ENCODE measurements at places on chromosomes 13 and 19.
A peak's percentile ranks its signal among the peaks of the same experiment; 100 is the strongest.

- no peak for DNase-seq
These were observed 314.3 kb upstream of the ARGLU1 start for GRCh38 chr13:106882246-106882645.

- no peak for DNase-seq
These were observed 825.2 kb downstream of the SLITRK1 start for GRCh38 chr13:83057119-83057518.

- DNase-seq, result no peak
These were observed 76.6 kb downstream of the STOML3 start for GRCh38 chr13:38914070-38914469.

- DNase-seq, result peak; percentile 67
These were observed 989 bp upstream of the SSC5D start for GRCh38 chr19:55486971-55487923.

GRCh38 chr19:10872546-10873107 lies 1.3 kb downstream of the CARM1 start:
- no peak for DNase-seq

GRCh38 chr19:35733180-35734125 lies 8.8 kb downstream of the IGFLR1 start:
- no peak for DNase-seq

- peak; percentile 39 for DNase-seq
These were observed 3.3 kb upstream of the RDH13 start for GRCh38 chr19:55066107-55066709.

DNA sequence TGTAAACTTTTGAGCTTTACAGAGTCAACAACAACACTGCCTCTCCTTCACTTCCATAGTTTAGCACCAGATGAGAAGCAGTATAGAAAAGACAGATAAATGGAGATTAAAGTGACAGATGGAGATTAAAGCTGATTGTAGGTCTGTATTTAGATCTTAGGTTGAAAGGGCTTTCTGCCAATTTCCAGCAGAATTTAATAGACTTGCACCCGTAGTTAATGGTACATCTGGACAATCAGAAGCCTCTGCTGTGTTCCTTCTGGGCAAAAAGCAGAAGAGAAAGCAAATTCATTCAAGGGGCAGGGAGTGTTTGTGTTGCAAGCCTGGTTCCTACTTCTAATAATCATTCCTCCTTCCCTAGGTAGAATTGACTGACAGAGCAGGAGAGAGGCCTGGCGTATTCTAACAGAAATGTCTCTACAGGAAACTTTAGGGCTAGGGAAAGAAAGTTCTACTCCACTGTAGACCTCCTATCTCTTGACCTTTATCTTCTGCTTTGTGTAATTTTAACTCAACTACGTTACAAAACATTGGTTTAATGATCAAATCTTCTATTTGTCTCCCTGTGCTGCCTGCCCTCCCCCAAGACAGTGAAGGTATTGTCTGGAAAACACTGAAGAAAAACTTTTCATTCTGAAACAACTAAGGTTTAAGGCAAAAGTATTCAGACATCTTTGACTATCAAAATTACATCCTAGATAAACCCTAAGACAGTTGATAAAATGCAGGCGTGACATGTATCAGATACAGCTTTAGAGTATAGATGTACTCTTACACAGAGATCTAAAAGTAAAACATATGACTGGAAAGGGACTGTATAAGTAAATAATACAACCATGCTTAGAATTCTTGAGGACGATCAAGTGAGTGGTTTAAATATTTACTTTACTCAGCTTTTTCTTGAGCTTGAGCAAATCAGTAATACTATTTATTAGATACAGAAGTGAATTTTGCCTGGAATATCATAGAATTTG lies 44.4 kb downstream of the GPC6 start:
- DNase-seq, result no peak

GRCh38 chr19:54790711-54791110 lies 12.7 kb upstream of the KIR2DL4 start:
- peak; percentile 0 for DNase-seq
